ENCODE measurements at places on chromosomes 1 and 21.

DNA sequence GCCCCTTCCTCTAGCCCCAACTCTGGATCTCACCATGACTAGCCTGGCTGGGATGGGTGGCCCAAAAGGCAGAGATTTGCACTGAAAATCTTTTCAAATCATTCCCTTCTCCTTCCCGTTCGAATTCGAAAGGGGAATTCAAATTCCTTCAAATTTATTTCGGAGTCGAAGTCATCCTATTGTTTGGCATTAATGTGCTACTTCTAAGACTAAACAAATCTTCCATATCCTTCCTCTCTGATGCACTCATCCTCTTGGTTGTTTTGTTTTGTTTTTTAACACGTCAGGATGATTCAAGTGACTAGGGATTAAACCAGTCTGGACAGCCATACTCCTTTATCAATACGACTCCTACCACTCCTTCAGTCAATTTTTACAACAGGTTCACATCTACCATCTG lies 95.5 kb upstream of the SGIP1 start:
- DNase-seq, result no peak

GRCh38 chr1:25198663-25199252 lies 33.5 kb downstream of the SYF2 start:
- DNase-seq, result peak; percentile 55

DNA sequence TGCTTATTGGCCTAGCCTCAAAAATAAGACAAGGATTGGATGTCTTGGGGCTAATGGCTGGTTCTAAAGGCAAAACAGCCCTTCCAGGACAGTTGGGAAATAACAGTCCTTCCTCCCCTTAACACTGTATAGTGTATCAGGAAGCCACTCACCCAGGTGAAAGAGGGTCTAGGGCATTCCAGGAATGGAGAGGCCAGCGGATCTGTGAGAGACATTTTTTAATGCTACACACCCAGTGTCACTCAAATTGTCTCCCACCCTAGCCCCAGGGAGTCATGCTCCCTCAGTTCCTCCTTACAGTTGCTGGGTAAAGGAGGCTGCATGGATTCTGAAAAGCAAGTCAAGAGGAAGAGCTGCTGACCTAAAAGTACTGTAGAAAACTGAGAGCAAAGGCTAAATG lies 24.1 kb upstream of the EXO1 start:
- DNase-seq, result no peak

- DNase-seq, result no peak
Measured at GRCh38 chr1:59232216-59232615, 64.7 kb upstream of the FGGY start.

- no peak for DNase-seq
Measured at GRCh38 chr1:74470936-74471335, 41.5 kb downstream of the LRRC53 start.

GRCh38 chr1:203504400-203505250 lies 10.7 kb downstream of the OPTC start:
- DNase-seq, result peak; percentile 42

GRCh38 chr1:11426617-11427016 lies 52.3 kb upstream of the DISP3 start:
- no peak for DNase-seq

Measured in C1 segment of cervical spinal cord (tissue), 14 donors.